ENCODE measurements at places on chromosomes 2 and 18.

DNA sequence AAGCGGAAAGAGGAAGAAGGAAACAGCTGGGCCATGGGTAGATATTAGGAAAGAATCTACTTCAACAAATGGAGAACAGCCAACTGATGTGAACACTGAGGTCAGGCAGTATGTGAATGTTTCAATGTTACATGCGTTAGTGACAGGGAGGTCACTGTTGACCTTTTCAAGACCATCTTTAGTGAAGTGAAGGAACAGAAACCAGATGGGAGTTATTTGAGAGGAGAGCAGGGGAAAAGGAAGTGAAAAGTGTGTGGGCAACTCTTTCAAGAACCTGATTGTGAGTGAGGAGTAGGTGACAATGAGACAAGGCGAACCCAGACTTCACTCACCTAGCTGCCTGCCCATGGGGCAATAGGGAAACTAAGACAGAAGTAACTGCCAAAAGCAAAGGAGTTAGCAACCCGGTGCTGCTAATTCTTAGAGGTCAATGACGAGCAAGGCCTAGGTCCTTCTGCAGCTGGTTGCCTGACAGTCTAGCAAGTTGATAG, 67.0 kb downstream of the SP3 start:
- DNase-seq = no peak

DNA sequence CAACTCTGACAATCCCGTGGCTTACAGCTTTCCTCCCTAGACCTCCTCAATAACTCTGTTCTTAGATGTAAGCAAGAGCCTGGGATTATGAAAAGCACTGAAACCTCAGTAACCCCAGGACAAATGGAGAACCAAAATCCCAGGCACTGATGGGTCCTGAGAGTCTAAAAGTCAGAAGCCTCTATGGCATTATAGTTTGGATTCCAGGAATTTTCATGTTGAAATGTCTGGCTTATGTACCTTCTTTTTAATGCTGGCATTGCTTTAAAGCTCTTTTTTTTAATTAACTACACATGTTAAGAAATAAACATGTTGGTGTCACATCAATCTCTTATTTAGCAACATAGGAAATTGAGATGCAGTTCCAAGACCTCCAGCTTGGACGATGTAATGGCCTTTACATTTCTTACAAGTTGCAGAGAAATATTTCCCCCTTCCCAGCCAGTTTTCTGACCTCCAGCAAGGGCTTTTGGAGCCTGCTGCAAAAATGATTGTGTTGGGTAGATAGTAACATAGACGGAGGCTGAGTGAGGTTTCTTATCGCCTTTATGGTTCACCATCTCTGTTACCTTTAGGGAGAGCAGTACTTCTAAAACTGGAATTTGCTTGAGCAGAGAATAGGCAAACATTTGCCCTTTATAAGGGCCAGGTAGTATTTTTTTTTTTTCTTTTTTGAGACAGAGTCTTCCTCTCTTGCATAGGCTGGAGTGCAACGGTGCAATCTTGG, 84.8 kb upstream of the RASGRP3 start:
- no peak for DNase-seq

DNA sequence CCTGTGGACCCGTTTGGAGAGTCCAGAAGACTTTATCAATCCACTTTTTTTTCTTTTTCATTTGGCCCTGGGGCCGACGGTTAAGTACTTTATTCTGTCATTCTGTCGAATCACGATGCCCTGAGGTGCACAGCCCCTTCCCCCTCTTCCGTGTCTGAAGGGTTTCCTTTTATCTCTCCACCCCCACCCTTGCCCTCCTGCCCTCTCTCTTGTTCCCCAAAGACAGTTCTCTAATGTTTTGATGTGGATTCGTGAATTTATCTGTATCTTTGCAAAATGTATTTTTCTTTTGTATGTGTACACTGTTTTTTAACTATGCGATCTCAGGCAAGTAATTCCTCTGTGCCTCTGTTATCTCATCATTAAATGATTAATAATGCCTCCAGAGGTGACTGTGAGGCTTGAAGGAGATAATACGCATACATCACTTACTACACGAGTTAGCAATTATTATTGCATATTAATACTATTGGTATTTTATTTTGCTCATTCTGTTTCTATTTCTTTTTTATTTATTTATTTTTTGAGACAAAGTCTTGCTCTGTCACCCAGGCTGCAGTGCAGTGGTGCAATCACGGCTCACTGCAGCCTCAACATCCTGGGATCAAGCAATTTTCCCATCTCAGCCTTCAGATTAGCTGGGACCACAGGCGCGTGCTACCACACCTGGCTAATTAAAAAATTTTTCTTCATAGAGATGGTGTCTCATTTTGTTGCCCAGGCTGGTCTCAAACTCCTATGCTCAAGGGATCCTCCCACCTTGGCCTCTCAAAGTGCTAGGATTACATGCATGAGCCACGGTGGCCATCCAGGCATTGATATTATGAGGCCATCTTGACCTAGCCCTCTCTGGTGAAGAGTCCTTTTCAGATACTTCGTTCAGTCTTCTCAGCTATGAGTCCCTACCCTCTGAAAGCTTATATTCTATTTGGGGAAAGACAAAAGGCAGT, 1.4 kb upstream of the CASP8 start:
- no peak for DNase-seq

DNA sequence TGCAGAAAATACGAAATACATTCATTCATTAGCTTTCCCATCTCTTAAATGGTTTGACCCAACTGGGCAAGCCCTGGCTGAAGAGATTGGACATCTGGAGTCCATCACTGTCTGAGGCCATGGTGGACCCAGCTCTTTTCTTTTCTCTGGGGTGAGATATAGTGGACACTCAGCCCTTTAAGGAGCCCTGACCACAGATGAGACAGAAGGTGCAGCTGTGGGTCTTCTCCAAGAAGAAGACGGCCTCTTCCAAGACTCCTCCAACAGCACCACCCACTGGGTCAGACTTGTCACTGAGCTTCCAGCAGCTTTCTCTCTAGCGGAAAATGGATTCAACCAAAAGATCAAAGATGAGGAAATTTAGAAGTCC, 27.2 kb downstream of the TWIST2 start:
- no peak for DNase-seq

DNA sequence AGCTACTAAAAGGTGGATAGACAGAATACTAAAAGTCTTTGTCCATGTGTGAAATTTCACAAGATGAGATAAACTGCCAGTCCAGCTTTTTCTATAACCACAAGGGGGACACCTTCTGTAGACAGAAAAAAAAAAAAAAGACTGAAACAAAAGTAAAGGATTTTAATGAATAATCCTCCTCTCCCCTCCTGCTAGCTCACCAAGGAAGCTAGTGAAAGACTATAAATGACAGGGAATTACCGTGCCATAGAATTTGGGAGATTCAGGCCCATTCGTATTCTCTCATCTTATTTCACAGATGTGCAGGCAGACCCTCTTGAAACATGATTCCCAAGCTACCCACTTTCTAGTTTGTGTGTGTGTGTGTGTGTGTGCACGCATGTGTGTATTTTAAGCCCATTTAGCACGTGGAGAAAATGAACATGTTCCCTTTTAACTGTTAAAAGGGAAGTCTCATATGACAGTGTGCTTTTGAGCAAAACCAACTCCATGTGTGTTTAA, 36.3 kb upstream of the SLC8A1 start:
- DNase-seq = no peak

DNA sequence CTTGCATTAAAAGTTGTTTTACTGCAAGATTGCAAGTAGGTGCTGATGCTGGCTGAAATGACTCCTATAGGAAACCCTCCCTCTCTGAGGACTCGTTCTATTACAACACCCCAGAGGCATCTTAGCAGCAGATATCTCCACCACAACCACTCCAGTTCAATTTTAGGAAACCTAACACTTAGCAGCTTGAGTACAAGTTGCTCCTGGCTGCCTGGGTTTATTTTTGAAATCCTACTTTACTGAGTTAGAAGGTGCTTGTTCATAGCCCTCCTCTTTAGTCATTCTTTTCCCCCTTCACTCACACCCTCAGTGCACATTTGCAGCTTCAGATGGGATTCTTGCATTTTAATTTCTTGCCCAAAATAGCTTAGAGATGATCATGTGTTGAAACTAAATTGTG, 111.5 kb downstream of the MTCL1 start:
- DNase-seq = peak; percentile 81

DNA sequence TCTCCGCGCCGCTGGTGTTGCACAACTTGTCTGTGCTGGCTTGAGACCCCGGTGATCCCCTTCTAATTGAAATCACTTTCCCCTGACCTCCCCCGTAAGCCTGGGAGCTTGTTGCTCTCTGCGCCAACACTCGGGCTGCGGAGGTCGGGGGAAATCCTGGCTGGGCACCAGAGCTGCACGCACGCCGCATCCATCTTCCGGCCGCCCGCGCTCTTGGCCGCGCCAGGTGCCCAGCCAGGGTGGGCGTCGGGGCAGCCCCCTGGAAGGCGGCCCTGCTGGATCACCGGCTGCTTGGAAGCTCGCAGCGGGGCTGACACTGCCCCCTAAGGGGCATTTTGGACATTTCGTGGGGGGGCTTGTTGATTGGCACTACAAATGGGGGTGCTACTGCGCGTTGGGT, 280.3 kb upstream of the SKOR2 start:
- no peak for DNase-seq

- DNase-seq = no peak
These were observed 1517.5 kb upstream of the ZEB2 start for GRCh38 chr2:146037334-146037870.

GRCh38 chr2:58448065-58448507, 207.0 kb upstream of the FANCL start:
- DNase-seq = peak; percentile 52

- no peak for DNase-seq
These were observed 25.1 kb downstream of the FBXO48 start for GRCh38 chr2:68441994-68442322.

GRCh38 chr2:237184919-237185552, 99.3 kb downstream of the COPS8 start:
- DNase-seq = no peak

- DNase-seq = peak; percentile 72
These were observed 40.0 kb downstream of the BCL2L11 start for GRCh38 chr2:111160758-111161157.

DNA sequence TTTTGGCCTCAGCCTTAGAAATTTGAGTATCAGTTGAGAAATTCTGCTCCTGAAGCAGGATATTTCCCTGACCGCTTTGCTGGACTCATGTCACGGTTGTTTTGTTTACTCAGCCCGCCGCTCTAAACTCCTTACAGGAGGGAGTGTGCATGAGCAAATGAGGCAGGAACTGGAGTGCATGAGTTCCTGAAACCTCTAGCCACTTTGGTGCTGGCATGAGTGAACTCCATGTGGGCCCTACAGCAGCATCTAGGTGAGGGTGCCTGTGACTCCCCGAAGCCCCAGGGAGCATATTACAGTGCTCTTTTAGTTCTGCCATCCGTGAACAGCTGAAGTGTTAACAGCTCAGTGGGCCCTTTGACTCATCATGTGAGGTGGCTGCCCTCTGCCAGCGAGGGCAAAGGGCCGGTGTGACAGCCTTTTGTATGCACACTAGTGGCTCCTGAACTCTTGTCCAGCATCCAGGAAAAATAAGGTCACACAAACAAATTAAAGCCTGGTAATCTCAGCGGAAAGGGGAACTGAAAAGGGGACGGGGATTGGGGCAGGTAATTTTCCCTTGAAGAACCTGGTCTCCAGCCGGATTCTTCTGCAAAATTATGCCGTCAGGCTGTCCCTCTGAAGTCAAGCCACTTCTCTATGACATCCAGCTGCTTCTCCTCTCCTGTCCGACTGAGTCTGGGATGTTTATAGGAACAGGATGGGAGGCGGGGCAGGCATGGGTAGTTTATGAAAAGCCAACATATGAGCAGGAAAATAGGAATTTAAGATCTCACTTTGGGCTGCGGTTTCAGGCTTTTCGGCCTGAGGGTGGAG, 1668.7 kb downstream of the SUCLG1 start:
- no peak for DNase-seq
